ENCODE measurements at places on chromosomes 5 and 9. TPM values are rescaled to one million over a fixed set of nuclear protein-coding genes. Genes with fewer than 3 reads are reported as not detected.

The SLCO4C1 gene
- not detected for total RNA-seq

The DENND4C gene
- total RNA-seq, result 51.1 TPM

The NELFB gene
- 57.0 TPM for total RNA-seq

The LRRC19 gene
- total RNA-seq, result not detected

The SH3TC2 gene
- 13.7 TPM for total RNA-seq

The HAPLN1 gene
- not detected for total RNA-seq

The SPATA31A3 gene
- total RNA-seq, result not detected
